ENCODE measurements at places on chromosomes 3 and 15.

DNA sequence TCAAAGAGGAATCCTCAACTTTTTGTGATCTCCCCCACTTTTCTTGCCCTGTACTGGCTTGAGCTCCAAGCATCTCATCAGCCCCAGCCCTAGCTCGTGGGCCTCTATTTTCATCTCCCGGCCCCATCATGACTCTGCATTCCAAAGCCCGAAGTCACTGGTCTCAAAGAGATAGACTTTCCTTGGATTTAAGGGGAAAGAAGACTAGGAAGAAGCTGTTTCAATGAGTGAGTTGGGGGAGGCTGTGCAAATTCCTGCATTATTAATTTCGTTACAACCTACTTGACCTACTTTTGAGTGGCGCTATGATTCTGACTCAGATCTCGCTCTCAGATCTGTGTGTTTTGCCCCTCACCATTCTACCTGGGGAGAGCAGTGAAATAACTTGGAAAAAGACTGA is 266.6 kb upstream of the TBL1XR1 start:
- peak; percentile 91 for ATAC-seq
- H3K4me3 ChIP-seq = peak overlapping the region; percentile 25
- H3K4me1 ChIP-seq = peaks cover 20% of the 10 kb centered on the region
- H3K36me3 ChIP-seq = no peaks in the 10 kb centered on the region
- peak overlapping the region; percentile 47 for H3K27ac ChIP-seq
- no peaks in the 10 kb centered on the region for H3K27me3 ChIP-seq

DNA sequence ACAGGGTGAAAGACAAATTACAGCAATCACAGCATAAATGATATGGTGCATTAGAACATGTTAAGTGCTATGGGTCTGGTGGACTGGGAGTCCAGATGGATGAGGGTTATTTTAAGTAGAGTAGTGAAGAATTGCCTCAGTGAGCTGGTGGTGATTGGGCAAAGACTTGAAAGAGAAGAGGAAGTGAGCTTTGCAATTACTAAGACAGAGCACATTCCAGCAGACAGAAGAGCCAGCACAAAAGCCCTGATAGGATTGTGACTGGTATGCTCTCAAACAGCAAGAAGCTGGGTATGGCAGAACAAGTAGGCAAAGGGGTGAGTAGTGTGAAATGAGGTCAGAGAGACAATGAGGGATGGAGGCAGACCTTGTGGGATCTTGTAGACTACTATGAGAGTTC is 2.1 kb upstream of the ACKR4 start:
- peaks cover 62% of the 10 kb centered on the region for H3K36me3 ChIP-seq
- H3K27me3 ChIP-seq = no peaks in the 10 kb centered on the region
- no peak overlapping the region for H3K4me3 ChIP-seq

DNA sequence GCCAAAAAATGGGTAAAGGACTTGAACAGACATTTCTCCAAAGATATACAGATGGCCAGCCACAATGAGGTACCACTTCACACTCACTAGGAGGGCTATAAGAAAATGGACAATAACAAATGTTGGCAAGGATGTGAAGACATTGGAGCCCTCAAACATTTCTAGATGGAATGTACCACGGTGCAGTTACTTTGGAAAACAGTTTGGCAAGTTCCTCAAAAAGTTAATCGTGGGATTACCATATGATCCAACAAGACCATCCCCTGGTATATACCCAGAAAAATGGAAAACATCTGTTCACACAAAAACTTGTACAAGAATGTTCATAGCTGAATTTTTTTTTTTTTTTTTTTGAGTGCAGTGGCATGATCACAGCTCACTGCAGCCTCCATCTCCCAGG is 15.9 kb upstream of the HRH1 start:
- no peak for ATAC-seq
- H3K27ac ChIP-seq = no peak overlapping the region
- H3K4me1 ChIP-seq = no peaks in the 10 kb centered on the region
- peaks cover 9% of the 10 kb centered on the region for H3K27me3 ChIP-seq
- no peaks in the 10 kb centered on the region for H3K36me3 ChIP-seq
- no peak overlapping the region for H3K4me3 ChIP-seq

- no peak for ATAC-seq
- H3K27me3 ChIP-seq = no peaks in the 10 kb centered on the region
- H3K36me3 ChIP-seq = no peaks in the 10 kb centered on the region
- no peaks in the 10 kb centered on the region for H3K4me1 ChIP-seq
Observed at GRCh38 chr3:45555666-45556065, 38.9 kb upstream of the LIMD1 start.

GRCh38 chr3:194247350-194247740 is 103.8 kb downstream of the CPN2 start:
- H3K4me3 ChIP-seq = no peak overlapping the region
- H3K36me3 ChIP-seq = no peaks in the 10 kb centered on the region
- H3K4me1 ChIP-seq = no peaks in the 10 kb centered on the region
- H3K27me3 ChIP-seq = peaks cover 3% of the 10 kb centered on the region
- H3K27ac ChIP-seq = no peak overlapping the region

- H3K27ac ChIP-seq = no peak overlapping the region
- H3K27me3 ChIP-seq = no peaks in the 10 kb centered on the region
- H3K4me1 ChIP-seq = no peaks in the 10 kb centered on the region
- H3K4me3 ChIP-seq = no peak overlapping the region
- H3K36me3 ChIP-seq = no peaks in the 10 kb centered on the region
Observed at GRCh38 chr15:53307952-53308624, 451.4 kb downstream of the WDR72 start.

GRCh38 chr3:62249855-62250543 is 123.4 kb downstream of the FEZF2 start:
- H3K27ac ChIP-seq = no peak overlapping the region
- no peak for ATAC-seq
- no peaks in the 10 kb centered on the region for H3K36me3 ChIP-seq
- H3K4me3 ChIP-seq = no peak overlapping the region
- H3K27me3 ChIP-seq = peaks cover 13% of the 10 kb centered on the region

GRCh38 chr3:15266510-15267376 is 60.7 kb downstream of the CAPN7 start:
- no peaks in the 10 kb centered on the region for H3K27me3 ChIP-seq
- H3K27ac ChIP-seq = peak overlapping the region; percentile 80
- no peak overlapping the region for H3K4me3 ChIP-seq

All from activated T-helper 17 cell treated with anti-CD3 and anti-CD28 coated beads, Interleukin-2, amount 50 U/mL, for 72 hours (primary cell).